Activated T-cell treated with anti-CD3 and anti-CD28 coated beads for 48 hours (primary cell): ENCODE measurements at places on chromosomes 1 and 21.
A peak's percentile ranks its signal among the peaks of the same experiment; 100 is the strongest.

DNA sequence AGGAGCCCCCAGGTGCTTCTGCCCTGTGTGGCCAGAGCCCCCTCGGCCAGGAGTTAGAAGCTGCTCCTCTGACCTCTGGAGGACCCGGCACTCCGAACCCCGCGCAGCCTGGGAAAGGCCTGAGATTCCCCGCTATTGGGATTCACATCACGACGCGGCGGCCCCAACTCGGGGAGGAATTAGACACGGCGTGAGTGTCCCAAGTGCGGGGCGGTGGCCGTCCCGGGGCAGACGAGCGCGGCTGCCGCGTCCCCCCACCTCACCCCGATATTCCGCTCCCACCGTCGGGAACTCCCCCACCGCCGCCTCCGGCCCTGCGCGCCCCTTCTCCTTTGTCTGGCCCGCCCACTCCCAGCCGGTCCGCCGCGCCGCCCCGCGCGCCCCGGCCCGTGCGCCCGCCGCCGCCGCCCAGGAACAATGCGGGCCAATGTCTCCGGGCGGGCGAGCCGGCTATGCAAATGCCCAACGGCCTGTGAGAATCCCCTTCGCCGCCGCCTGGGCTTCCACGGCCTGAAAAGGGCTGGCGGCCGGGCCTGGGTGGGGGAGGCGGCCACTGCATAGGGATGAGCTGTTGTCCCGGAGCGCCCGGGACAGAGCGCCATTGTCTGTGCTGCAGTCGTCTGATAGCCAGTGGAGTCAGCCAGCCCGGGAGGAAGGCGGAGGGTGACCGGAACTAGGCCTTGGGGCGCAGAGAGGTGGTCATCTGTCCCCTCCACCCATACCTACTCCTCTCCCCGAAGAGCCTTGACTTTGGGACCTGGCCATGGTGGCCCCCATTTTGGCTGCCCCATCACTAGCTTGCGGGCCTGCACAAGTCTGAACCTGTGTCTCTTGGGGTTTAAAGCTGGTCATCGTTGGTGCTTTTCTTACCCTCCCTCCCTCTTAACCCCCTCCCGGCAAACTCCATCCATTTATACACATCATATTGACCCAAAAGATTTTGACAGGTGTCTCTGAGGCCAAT, 19.4 kb downstream of the RHBG start:
- DNase-seq = no peak

DNA sequence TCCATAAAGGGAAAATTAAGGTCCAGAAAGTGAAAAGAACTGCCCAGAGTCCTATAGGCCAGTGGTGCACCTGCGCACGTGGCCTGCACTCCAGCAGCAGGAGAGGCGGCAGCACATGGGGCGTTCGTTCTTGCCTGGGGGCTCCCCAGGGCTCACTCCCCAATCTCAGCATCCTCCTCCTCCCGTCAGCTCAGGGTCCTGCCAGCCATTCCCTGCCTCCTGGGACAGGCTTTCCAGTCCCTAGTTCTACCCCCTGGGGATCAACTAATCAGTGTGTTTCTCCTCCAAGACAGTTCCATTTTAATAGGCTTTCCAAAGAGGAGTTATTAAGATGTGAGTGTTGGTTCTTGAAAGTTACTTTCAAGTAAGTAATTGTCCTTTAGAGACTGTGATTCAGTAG, 1.2 kb upstream of the A3GALT2 start:
- DNase-seq = no peak

DNA sequence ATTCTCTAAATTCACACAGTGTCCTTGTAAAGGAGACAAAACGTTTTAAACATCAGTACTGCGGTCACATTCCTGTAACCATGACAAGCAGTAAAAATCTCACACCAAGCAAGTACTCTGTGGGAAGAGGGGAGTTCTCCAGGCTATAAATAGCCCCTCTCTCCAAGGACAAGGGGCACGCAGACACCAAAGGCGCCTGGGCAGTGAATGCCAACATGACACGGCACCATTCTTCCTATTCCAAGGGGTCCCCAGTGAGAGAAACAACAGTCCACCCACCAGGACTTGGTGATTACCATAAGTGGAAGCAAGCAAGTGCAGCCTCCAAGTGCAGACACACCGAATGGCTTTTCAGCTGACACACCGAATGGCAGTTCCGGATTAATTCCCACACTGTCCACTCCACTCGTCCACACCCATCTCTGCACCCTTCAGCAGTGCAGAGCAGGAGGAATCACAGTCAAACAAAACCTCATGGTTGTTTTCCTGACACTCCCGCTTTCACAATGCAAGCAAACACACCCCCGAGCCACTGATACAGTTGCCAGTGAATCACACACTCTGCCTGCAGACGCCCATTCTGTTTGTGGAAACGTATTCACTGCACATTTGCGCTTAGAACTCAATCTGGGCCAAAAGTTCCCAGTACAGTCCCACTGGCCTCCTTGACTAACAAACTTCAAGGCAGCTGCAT, 1.8 kb downstream of the PTTG1IP start:
- DNase-seq = no peak

DNA sequence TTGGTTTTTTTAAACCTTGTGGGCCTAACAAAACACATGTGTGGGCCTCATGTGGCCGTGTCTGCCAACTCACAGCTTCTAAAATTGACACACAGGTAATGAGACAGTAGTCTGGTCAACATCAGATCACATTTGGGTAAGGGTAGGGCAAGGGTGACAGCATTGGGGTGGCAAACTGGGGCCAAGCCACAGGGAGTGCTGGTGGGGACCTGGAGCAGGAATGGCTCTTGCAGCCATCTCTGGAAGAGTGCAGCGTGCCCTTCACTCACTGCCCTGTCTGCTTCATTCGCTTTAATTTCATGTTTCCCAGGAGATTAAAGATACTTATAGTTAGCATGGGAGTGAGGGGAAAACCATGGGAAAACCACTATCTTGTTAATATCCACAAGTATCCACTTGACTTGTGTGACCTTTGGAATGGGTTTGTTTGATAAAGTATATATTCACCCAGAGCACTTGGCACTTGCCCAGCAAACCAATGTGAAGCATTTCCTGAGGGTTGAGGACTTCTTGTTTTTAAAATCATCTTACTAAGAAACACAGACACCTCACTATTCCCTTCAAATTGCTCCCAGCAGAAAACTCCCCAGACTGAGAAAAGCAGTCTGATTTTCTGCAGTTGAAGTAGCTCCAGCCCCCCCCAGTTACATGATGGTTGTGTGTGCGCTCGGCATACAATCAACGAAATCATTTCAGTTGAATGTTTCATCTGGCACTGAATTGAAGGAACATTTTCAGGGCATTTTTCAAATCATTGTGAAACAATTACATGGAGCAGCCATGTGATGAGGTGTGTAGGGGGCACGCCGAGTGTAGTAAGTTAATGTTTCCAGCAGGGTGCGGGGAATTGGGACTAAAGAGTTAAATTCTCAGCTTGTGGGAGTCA, 175.7 kb downstream of the VPS13D start:
- no peak for DNase-seq

DNA sequence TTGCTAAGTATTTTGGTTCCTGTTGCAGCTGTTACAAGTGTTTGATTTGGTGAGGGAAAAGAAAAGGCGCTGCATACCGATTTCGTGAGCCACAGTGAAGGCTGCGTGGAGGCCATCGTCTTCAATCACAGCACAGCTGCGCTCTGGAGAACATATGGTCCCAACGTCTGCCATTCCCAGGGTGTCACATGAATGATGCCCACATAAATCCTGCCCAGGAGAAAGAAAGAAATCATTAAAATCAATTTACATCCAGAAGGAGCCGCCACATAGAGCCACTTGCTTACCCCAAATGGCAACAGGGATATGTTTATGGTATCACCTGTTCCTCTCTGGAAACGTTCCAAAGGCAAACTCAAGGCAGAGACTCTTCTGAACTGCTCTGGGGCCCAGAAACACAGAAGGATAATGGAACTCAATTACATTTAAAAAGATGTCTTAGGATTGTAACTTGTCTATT, 12.2 kb downstream of the ADAMTS5 start:
- DNase-seq = no peak

- no peak for DNase-seq
These were observed 197.7 kb upstream of the DUSP10 start for GRCh38 chr1:221939607-221940006.

DNA sequence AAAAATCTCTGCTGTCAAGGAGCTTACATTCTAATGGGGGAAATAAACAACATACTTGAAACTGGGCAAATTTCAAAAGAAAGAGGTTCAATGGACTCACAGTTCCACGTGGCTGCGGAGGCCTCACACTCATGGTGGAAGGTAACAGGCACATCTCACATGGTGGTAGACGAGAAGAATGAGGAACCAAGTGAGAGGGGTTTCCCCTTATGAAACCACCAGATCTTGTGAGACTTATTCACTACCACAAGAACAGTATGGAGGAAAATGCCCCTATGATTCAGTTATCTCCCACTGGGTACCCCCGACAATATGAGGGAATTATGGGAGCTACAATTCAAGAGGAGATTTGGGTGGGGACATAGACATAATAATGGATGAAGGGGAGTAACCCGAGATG, 226.4 kb downstream of the ZP4 start:
- no peak for DNase-seq

- no peak for DNase-seq
These were observed 19.5 kb downstream of the FTCD start for GRCh38 chr21:46135782-46136395.

- no peak for DNase-seq
These were observed 160.9 kb upstream of the FMN2 start for GRCh38 chr1:239930686-239931262.

DNA sequence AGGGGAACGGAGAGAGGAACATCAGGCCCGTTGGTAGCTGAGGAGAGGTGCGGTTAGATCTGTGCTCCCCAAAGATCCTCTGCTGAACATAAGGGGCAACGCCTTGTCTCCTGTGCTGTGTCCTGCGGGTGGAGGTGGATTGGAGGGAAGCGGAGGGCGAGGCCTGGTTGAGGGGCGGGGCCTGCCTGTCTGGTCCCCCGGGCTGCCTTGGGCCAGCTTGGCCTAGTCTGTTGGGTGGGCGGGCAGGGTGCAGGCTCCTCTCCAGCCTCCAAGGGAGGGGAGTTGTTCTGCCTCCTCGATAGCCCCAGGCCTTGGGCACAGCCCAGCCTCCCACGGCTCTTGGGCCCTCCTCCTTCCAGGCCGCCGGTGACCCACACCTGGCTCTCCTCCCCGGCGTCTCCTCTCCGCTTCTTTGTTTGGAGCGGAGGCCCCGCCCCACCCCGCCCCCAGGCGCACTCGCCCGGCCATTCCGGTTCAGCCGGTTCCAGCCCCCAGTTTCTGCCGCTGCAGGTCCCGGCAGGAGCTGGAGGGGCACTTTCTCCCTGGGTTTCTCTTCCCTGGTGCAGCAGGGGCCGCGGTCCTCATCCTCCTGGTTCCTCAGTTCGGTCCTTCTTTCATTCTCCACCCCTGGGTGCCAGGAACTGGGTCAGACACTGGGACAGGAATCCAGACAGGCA, 19.4 kb downstream of the PTPRF start:
- no peak for DNase-seq

- DNase-seq = no peak
These were observed 8.0 kb upstream of the MEX3A start for GRCh38 chr1:156090138-156090839.

DNA sequence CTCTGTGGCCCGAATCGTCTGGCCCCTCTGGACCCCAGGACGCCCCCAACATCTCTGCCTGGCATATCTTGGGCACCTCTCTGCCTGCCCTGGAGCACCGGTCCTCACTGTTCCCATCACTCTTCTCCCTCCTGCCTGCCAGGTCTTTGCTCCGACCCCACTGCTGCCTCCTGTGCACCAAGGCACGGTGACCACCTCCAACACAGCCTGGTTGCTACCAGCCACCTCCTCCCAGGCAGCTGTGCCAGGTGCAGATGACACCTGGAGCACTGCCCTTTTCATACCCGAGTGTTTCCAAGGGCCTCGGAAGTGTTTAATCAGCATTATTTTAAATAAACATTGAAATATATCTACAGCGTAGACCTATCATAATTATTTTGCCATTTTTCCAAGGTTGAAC, 31.3 kb downstream of the PKNOX1 start:
- no peak for DNase-seq

GRCh38 chr1:35622510-35623178, 18.7 kb downstream of the PSMB2 start:
- DNase-seq = no peak

- DNase-seq = peak; percentile 43
These were observed 30.6 kb upstream of the CTPS1 start for GRCh38 chr1:40948741-40949443.

GRCh38 chr1:63817152-63817667, 43.4 kb downstream of the ROR1 start:
- no peak for DNase-seq

- no peak for DNase-seq
These were observed 2.9 kb upstream of the LRRC8C start for GRCh38 chr1:89630048-89630447.

DNA sequence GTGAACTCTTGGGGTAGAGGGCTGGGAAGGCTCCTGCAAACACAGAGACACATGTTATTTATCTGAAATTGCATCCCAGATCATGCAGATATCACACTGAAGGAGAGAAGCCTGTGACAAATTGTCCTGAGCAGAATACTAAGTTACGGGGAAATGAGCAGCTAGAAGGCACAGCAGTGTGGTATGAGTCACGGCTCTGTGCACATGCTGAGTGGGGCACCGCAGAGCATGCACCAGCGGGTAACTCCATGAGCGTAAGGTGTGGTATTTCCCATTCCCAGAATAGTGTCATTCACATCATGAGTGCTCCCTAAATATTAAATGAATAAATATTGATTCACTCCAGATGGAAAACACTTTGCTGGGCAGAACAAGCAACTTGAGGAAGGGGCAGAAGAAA, 21.3 kb upstream of the FCRL2 start:
- DNase-seq = no peak

GRCh38 chr1:169745015-169745861, 11.4 kb upstream of the SELE start:
- no peak for DNase-seq

- DNase-seq = no peak
These were observed 86.8 kb downstream of the TIAM1 start for GRCh38 chr21:31257265-31257664.

GRCh38 chr1:180291004-180291403, 60.9 kb downstream of the LHX4 start:
- no peak for DNase-seq

GRCh38 chr1:14106126-14106525, 406.1 kb downstream of the PRDM2 start:
- DNase-seq = no peak
